ENCODE measurements at places on chromosomes 1 and 21. TPM values are rescaled to one million over a fixed set of nuclear protein-coding genes. Genes with fewer than 3 reads are reported as not detected.

OR2T2 gene
- not detected for polyA plus RNA-seq

- H3K27me3 ChIP-seq = peaks cover 17% of the 10 kb centered on the region
- H3K4me1 ChIP-seq = peaks cover 2% of the 10 kb centered on the region
- DNase-seq = no peak
- no peak overlapping the region for H3K4me3 ChIP-seq
These were observed 74.6 kb downstream of the DMRTA2 start for GRCh38 chr1:50348449-50349241.

IL10 gene
- polyA plus RNA-seq = not detected

DNA sequence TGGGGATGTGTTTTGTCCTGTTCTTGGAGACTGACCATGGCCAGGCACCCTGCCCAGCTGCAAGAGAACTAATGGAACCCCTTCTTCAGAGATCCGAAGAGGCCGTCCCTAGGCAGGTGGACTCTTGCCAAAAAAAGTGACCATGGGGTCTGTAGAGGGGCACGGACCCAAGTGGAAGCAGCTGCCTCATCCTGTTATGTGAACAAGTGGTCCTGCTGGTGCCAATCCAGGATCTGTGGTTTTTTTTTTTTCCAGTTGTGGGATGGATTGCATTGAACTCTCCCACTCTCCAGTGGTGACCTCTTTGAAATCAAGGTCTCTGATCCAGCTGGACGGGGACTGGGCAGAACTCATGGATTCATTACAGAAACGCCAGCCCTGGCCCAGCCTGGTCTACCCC, 71.2 kb downstream of the ARHGEF10L start:
- DNase-seq = no peak
- H3K27ac ChIP-seq = no peak overlapping the region
- no peaks in the 10 kb centered on the region for H3K36me3 ChIP-seq
- no peaks in the 10 kb centered on the region for H3K4me1 ChIP-seq

GRCh38 chr1:96524100-96524499, 197.5 kb upstream of the PTBP2 start:
- peaks cover 9% of the 10 kb centered on the region for H3K27me3 ChIP-seq
- peaks cover 14% of the 10 kb centered on the region for H3K36me3 ChIP-seq
- no peak for DNase-seq
- H3K4me1 ChIP-seq = no peaks in the 10 kb centered on the region
- no peak overlapping the region for H3K4me3 ChIP-seq
